ENCODE measurements at places on chromosomes 5 and 9.

DNA sequence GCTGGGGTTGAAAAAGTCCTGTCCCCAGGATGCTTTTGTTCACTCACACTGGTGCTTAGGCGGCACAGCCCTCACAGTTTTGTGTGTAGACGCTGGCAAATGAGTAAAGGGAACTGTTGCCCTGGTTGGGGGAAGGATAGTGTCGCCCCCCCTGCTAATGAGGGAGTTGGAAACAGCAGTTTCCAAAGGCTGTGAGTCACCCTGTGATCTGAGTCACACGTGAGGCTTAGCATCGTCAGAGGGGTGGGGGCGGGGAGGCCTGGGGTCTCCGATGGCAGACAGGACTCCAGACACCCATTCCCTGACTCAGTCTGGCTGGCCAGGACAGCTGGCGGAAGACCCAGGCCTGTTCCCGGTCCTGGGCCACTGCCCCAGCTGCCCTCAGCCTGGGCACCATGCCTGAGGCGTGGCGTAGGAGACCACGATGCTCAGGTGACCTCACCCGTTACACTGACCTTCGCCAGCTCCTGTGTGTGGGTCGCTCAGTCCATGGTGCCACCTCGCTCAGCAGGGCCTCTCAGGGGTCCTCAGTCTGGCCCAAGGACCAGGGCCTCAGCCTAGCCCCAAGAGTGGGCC lies 2.9 kb downstream of the DNAJB5 start:
- DNase-seq, result no peak

GRCh38 chr9:136552117-136552703 lies 6.4 kb upstream of the NOTCH1 start:
- DNase-seq, result no peak

DNA sequence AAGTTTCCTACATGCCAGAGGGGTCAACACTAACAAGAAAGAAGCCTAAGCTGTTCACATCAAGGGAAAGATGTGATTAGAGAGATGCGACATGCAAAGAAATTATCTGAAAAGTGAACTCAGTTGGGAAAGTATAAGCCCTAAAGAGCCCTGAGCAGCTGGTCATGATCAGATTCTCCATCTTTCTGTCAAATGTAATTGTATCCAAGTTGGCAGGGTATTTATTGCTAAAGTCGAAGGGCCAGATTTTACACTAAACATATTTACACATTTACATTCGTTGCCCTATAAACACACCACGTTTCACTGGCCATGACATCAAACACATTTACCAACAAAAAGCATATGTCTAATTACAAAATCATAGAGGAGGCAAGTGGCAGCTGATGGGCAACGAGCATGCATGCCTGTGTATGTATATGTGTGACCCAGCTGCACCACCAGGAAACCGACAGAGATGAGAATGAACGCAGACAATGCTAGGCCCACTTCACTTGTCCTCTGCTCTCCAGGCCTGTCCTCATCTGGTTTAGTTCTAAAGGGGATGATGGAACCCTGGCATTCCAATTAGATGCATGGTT lies 6.3 kb downstream of the FOXD1 start:
- DNase-seq, result no peak

DNA sequence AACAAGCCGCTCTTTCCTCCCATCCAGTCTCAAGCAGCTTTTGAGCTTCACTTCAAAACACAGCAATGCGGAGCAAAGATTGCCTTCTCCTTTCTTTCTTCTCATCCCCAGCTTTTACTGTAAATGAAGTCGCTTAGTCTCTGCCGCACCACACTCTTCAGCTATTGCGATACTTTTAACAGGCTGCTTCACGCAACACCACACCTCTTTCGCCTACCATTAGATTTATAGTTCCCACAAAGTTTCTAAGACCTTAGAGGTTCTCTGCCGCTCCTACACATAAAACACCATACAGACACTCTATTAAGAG lies 711 bp downstream of the PGGT1B start:
- DNase-seq, result no peak

- no peak for DNase-seq
Measured at GRCh38 chr9:123550012-123550411, 194.0 kb downstream of the CRB2 start.

DNA sequence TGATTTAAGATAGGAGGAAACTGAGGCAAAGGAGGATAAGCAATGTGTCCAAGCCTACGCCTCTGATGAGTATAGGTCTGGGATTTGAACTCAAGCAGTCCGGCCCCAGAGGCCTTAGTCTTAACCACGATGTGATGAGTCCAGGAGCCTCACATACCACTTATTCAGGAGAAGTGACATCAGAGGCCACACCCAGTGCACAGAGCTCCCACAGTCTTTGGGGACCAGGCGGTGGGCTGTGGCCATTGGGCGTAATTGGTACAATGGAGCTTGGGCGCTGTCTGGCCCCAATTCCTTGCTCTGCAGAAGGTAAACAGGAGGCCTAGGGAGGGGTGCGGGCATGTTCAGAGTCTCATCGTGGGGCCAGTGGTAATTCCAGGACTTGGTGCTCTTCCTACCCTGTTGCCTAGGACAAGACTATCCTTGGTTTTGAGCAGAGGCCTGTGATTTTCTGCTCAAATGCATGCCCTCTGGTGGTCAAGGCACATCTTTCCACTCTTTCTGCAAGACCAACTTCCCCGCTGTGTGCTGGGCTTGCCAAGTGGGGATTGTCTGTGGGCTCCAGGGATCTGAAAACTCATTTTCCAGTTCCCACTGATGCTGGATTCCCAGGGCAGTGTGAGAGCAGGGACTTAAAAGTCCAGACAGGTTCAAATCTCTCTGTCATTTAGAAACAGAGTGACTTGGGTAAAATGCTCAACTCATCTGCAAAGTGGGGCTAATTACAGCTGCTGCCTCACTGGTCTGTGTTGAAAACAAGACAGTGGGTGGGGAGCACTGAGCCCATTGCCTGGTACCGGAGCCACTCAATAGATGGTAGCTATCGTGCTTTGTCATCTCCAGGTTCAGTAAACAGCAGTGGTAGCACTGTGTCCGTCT lies 15.8 kb downstream of the NDST1 start:
- DNase-seq, result no peak

- no peak for DNase-seq
Measured at GRCh38 chr5:9613360-9613759, 16.8 kb downstream of the TAS2R1 start.

GRCh38 chr9:82797534-82797933 lies 265.4 kb downstream of the RASEF start:
- no peak for DNase-seq

GRCh38 chr5:168683247-168683926 lies 104.2 kb upstream of the PANK3 start:
- peak; percentile 4 for DNase-seq

DNA sequence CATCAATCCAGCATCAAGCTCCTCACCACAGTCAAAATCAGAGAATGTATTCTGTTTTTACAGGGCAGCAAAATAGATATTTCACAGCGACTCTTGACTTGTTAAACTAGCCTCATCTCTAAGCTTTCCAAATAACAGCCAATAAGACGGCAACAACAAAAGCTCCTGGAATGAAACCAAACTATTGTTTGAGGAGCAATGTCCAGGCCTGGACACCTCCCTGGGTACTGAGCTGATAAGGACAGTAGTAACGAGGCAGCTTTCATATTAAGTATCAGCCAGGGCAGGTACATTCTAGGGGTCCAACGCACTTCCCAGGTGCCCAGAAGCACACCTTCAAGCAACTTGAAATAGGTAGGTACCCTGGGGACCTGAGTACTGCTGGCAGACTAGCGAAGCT lies 260.3 kb downstream of the ENC1 start:
- DNase-seq, result no peak

- DNase-seq, result no peak
Measured at GRCh38 chr5:16406630-16407029, 59.0 kb downstream of the ZNF622 start.

DNA sequence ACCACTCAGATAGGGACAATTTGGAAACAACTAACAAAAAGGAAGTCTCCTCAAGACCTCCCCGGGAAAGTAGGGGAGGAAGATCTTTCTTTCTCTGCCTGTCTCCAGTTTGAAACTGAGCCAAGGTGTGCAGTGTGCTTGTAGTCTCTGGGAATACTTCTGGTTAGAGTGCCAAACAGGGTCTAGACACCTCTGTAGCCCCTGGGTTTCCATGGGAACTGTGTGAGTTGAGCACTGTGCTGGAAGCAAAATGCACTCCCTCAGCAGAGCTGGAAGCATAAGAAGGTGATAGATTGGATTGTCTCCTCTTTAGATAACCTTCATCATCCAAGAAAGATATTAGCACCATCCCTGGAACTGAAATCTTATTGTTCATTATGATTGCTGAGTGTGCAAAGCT lies 129.2 kb upstream of the TNPO1 start:
- DNase-seq, result no peak

GRCh38 chr5:10138395-10139057 lies 111.2 kb downstream of the ATPSCKMT start:
- no peak for DNase-seq

DNA sequence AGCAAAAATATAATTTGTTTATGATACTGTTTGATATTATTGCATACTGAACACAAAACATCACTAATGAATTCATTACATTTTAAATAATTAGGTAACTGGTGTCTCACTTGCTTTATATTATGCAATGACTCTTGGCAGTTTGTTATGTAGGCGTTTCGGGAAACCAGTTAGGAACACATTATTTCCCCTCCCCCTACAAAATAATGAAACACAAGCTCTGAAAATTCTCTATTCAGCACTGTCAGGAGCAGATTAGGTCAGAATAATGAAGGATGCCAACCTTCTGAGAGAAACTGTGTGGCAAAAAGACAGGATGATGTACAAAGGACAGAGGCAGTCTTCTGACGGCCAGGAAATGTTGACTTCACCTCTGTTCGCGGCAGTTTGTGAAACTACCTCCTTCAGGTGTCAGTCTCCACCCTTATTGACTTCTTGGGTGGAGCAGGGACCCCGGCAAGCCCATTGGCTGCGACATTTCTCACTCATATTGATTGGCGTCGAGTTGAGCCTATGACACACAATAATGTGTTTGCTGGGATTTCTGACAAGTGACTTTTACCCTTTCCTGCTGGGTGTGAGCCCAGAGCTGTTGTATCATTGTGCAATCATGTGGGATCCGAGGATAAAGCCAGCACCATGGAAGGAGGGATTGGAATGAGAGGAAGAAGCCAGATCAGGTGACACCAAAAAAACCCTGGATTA lies 33.9 kb downstream of the SH3PXD2B start:
- DNase-seq, result no peak

DNA sequence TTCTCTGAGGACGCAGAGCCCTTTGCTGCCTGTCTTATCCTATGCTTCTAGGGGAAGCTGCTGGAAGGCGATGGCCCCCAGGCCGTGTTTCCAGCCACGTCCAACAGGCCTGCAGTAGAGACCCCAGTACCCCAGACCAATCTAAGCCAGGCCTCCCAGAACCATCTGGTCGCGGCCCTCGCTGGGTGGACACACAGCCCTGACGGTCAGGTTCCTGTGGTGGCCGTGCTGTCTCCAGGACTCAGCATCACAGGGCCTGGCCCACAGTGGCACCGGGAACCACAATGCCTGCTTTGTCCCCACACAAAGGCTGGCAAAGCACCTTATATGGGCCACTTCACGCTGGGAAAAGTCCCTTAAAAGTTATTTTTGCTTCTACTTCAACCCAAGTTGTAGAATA lies 44.5 kb downstream of the SEMA4D start:
- no peak for DNase-seq

DNA sequence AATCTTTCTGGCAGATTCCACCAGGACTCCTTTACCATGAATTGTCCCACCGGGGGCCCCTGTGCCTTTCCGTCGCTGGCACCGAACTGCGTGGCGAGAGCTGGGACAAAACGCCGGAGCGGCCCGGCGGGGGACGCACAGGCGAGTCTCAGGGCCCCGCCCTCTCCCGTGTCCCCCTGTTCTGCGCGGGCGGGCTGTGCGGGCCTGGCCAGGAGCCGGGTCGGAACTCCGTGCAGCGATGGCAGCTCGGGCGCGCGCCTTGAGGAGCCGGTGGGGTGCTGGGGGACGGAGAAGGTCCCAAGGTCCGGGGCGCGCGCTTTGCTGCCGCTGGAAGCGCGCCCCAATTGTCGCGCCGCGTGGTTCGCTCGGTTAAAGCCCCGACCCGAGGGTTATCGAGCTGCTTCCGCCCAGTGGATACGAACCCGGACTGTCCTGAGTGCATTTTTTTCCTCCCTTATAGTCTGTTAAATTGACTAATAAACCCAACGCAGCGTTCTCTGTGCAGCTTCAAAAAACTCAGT lies 125.3 kb downstream of the TMEM174 start:
- DNase-seq, result no peak

DNA sequence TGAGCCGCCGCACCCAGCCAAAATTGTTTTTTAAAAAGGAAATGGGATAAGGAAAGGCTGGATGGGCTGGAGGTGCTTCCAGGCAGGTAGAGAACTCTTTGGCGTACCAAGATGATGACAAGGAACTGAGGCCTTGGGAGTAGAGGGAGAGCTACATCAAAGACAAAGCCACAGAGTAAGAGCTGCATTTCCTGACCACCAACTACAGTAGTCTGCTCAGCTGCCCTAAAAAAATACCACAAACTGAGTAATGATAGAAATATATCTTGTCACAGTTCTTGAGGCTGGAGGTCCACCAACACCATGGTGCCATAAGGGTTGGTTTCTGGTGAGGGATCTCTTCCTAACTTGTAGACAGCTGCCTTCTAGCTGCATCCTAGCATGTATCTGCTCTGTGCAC lies 8.2 kb downstream of the OR1K1 start:
- no peak for DNase-seq

- DNase-seq, result no peak
Measured at GRCh38 chr5:124912638-124913328, 166.3 kb upstream of the ZNF608 start.

DNA sequence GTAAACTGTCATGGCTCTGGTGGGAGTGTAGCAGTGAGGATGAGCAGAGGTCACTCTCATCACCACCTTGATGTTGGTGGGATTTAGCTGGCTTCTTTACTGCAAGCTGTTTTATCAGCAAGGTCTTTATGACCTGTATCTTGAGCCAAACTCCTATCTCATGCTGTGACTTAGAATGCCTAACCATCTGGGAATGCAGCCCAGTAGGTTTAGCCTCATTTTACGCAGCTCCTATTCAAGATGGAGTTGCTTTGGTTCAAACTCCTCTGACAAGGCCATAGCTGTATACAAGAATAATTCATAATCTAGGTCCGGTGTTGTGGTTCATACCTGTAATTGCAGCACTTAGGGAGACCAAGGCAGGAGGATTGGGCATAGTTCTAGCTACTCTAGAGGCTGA lies 85.1 kb downstream of the ARRDC3 start:
- no peak for DNase-seq

DNA sequence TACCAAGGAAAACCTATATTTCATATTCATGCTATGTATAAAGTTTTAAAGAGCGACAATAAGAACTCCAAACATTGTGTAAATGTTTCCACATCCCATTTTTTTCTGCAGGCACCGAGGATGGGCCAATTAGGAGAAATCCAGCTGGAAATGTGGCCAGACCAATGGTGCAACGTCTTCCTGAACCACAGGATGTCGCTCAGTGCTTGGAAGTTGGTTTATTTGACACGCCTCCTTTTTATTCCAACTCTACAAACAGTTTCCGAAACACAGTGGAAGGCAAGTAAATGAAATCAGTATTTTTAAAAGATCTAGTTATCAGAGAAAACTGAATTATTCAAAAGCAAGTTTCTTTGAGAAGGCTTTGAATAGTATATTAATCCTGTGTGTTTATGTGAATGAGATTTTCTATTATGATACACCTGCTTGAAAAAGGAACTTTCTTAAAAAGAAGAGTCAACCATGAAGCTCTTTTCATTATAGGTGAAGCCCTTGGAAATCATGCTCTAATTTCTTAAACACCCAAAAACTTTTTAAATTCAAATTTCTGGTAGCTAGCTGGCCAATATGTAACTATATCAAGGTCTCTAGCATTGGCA lies 9.1 kb downstream of the TYRP1 start:
- no peak for DNase-seq
